ENCODE measurements at places on chromosomes 13 and 19. TPM values are rescaled to one million over a fixed set of nuclear protein-coding genes. Genes with fewer than 3 reads are reported as not detected.

GRCh38 chr13:30892966-30893365, 13.1 kb upstream of the MEDAG start:
- no peak overlapping the region for H3K27ac ChIP-seq
- DNase-seq: no peak
- no peaks in the 10 kb centered on the region for H3K36me3 ChIP-seq
- H3K27me3 ChIP-seq: no peaks in the 10 kb centered on the region

- H3K4me3 ChIP-seq: no peak overlapping the region
- H3K27ac ChIP-seq: no peak overlapping the region
- DNase-seq: no peak
- H3K27me3 ChIP-seq: no peaks in the 10 kb centered on the region
- no peaks in the 10 kb centered on the region for H3K4me1 ChIP-seq
These were observed 2815.8 kb downstream of the PCDH9 start for GRCh38 chr13:64414381-64414780.

- no peaks in the 10 kb centered on the region for H3K4me1 ChIP-seq
- DNase-seq: no peak
- H3K27ac ChIP-seq: no peak overlapping the region
These were observed 15.4 kb downstream of the CBARP start for GRCh38 chr19:1222394-1222793.

The ZNF525 gene
- total RNA-seq: 33.8 TPM

DNA sequence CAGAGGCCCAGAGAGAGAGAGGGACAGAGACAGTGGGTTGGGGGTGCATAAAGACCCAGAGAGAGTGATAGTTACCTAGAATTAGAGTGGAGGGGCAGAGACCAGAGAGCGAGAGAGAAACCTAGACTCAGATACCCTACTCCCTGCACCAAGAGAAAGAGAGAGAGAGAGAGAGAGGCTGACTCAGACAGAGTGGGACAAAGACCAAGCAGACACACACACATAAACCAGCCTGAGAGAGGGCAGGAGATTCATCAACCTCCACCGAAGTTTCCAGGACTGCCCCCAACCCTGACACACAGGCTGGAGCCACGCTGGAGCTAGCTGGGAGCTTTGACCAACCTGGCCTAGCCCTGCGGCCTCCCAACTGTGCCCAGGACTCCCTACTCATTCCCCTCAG, 12.9 kb downstream of the SYT3 start:
- H3K27me3 ChIP-seq: no peaks in the 10 kb centered on the region
- H3K27ac ChIP-seq: no peak overlapping the region
- no peaks in the 10 kb centered on the region for H3K4me1 ChIP-seq
- H3K4me3 ChIP-seq: no peak overlapping the region
- no peak for DNase-seq

Measured in B cell (primary cell).